CD4-positive, alpha-beta T cell treated with Interleukin-2 at 100 ng/mL for 4 hours (primary cell): ENCODE measurements at places on chromosomes 3 and 15.

DNA sequence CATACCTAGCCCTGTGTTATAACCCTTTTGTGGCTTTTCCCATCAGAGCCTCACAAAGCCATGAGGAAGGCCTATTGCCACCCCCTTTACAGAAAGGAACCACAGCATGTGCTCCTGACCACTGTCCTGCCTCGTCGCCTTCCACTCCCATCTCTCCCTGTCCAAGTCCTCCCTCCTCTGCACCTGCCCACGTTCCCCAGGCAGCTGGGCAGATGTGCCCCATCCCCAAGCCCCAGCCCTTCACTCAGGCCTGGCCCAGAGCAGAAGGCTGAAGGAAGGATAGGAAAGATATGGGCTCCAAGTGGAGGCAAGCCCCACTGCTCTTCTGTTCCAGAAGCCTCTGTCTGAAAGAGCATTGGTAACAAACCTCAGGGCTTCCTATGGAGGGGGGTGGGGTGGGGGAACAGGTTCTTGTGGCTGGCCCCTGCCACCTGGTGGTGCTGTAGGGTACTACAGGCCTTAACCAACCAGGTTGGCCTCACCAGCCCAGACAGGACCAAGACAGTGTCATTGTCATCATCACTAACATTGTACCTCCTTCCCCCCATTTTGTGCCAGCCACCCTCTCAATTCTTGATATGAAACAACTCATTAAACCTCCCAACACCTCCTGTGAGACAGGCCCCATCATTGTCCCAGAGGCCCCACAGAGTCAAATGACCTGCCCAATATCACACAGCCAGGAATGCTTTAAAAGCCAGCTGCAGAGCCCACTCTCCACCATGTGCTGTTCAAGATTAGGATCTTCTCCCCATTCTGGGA, 10.0 kb downstream of the POC1A start:
- DNase-seq, result peak; percentile 89

- no peak for DNase-seq
Measured at GRCh38 chr3:150306906-150307305, 101.2 kb upstream of the TSC22D2 start.

DNA sequence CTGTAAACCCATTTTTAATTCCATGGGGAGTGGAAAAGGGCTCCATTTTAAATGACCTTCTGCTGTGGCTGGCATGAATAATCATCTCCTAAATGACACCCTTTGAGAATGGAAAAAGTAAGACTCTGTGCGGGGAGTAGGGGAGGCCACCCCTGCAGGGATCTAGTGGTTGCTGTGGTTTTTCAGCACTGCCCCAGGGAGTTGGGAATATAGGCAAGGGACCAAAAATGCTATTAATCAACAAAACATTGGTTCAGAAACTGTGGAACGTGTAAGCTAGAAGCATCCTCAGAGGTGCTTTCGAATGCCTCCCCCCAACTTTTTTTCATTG, 30.1 kb upstream of the ADAMTS7 start:
- DNase-seq, result no peak

- no peak for DNase-seq
Measured at GRCh38 chr3:106438887-106439286, 570.1 kb upstream of the CBLB start.

DNA sequence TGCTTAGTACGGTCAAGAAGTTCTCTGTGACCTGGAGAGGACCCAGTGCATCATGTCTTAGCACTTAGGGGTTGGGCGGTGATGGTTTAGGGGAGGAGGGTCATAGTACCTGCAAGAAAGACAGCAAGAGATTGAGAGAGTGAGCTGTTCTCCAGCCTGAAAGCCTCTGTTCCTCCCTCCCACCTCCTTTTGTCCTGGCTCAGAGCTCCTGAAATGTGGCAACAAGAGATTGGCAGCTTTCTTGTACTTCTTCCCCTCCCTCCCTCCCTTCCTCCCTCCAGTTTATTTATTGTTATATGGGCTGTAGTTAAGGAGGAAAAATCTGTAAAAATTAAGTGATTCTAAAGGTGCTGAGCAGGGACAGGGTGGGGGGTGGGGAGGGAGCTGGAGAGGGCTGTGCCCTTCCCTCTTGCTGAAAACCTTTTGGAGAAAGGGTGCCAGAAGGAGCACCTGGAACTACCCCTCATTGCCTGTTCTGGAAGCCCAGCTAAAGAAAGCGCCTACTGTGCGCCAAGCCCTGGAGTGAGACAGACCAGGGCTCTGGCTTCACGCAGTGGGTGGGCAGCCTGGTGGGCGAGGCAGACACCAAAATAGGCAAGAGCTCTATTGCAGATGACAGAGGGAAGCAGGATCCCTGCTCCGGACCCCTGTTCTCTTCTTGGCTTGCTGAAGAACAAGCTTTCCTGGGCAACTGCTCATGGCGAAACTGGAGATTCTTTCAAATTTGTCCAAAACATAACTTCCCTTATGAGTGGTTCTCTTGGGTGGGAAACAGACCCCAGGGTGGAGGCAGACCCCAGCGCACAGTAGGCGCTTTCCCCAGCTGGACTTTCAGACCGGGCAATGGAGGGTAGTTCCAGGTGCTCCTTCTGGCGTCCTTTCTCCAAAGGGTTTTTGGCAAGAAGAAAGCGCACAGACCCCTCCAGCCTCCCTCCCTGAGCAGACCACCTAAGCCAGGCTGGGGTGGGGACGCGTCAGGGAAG, 35.6 kb downstream of the LINGO1 start:
- no peak for DNase-seq

DNA sequence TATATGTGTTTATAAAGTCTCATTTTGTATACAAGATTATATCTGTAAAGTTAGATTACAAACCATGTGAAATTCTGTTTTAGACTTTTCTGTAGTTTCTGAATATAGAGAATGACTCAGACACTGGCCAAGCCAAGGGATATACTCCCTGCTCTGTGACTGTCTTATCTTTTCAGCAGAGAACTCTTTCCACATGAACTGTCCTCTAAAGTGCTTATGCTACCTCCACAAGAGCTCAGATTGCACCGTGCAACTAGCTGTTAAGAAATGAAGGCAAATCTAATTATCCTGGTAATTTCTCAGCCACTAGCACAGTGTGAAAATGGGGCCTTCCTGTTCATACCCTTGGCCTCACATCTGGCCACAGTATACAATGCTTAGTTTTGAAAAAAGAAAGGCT, 44.3 kb upstream of the CPNE4 start:
- no peak for DNase-seq

- DNase-seq, result no peak
Measured at GRCh38 chr3:184574515-184575417, 13.2 kb downstream of the EPHB3 start.

GRCh38 chr3:135688003-135688402, 277.5 kb upstream of the PPP2R3A start:
- no peak for DNase-seq

GRCh38 chr3:25035526-25035925, 392.5 kb upstream of the RARB start:
- no peak for DNase-seq
